Colonic mucosa (tissue), 4 donors: ENCODE measurements at places on chromosomes 6 and 20. TPM values are rescaled to one million over a fixed set of nuclear protein-coding genes. Genes with fewer than 3 reads are reported as not detected.

GRCh38 chr6:135250234-135250633 lies 69.1 kb downstream of the MYB start:
- DNase-seq = no peak

DNA sequence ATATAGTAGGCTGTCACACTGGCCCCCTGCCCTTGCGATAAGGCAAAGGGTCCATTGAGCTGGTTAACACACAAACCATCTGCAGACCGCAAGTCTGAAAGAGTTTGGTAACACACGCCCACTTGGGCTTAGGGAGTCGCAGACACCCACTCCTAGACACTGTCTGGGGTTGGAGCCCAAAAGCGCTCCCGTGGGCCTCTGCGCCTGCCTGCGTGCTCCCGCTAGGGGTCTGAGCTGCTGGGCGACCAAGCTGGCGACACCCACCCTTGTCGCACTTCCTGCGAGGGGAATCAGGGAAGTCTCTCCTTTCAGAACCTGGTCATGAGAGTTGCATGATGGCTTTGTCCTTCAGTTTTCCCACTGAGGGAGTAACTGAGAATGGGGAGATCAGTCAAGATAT lies 653.0 kb downstream of the HTR1B start:
- DNase-seq = no peak

DNA sequence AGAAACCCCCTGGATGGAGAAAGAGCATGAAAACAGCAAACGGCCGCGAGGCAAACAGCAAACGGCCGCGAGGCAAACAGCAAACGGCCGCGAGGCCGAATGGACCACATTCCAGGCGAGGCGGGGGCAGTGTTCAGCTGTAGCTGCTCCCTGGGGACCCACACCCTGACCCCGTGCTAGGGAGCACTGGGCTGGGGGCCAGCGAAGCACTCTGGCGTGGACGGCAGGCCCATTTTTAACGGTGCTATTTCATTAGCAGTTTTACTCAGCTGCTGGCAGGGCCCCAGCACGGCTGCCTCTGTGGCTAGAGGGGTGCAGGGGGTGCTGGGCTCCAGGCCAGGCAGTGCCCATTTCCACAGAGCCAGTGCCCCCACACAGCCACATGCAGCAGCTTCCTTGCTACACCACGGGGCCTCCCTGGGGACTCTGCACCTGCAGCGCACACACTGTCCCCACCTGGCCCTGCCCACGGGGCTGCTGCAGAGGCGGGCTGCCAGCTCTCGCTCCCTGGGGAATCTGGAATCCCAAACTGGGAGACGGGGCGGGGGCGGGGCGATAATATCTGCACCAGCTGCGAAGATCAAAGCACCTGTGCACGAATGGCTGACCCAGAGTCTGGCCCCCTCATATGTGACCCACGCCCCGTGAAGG lies 35.6 kb upstream of the SLCO4A1 start:
- DNase-seq = no peak

- no peak for DNase-seq
Measured at GRCh38 chr20:19284400-19285178, 72.1 kb downstream of the SLC24A3 start.

- no peak for DNase-seq
Measured at GRCh38 chr6:71599359-71599758, 287.0 kb upstream of the RIMS1 start.

DNA sequence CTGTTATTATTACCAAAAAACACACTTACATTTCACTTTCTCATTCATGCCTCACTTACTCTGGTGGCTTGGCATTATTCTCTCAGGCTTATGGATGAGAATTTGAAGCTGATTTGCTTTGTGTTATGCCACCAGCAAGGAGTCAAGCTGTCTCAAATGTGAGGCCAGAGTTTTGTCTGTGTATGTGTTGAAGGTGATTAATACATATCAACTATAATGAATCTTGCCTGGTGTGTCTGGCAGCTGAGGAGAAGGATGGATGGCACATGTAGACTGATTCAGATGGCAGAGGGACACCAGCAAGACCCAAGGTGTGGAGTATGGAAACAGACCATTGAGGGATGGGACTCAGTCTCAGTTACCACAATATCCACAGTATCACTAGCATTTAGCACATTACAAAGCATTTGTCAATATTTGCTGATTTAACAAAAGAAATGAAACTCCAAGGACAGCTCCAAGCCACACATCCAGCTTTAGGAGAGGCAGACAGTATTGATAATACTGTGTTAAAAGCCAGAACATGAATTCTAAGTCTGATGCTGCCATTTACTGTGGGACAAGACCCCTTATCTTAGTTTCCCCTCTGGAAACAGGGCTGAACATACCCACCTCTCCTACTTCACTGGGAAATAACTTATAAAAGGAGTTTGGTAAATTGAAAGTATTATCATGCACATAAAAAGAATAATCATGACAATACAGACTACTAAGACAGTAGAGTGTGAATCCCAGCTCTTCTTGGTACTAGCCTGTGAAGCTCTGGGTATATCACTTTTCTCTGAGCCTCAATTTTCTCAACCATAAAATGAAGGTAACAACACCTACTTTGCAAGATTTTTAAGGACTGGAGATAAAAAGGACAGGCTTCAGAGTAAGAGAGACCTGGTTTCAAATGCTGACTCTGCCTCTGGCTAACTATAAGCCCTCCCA lies 11.2 kb downstream of the BCL2L1 start:
- no peak for DNase-seq

- DNase-seq = no peak
Measured at GRCh38 chr6:135113860-135114259, 59.2 kb upstream of the HBS1L start.

The OR2J3 gene
- not detected for total RNA-seq

The UNC5CL gene
- 4.1 TPM for total RNA-seq

The CYP21A2 gene
- not detected for total RNA-seq

The THBS2 gene
- 1.9 TPM for total RNA-seq
